ENCODE measurements at places on chromosomes 5 and 9.
A peak's percentile ranks its signal among the peaks of the same experiment; 100 is the strongest.

DNA sequence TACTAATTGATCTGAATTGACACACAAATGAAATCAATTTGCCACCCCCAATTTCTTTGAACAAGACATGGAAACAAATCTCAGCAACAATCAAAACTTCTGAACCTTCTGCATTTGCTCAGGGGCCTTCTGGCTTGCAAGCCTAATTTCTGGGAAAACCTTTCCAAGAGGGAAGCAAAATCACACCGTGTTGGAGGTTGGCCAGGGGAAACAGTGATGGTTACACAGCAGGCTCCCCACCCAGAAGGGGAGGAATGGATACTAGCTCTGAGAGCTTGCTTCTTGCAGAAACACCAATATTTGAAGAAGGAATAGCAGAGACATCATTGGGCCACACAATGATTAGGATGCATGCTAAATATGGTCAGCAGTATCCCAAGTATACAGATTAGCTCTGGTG is 488.6 kb upstream of the TRPC7 start:
- DNase-seq, result no peak

GRCh38 chr5:9987101-9987500 is 262.6 kb downstream of the ATPSCKMT start:
- no peak for DNase-seq

GRCh38 chr5:79025054-79025472 is 40.0 kb upstream of the ARSB start:
- peak; percentile 52 for DNase-seq

GRCh38 chr9:89477811-89478630 is 19.9 kb downstream of the SEMA4D start:
- peak; percentile 95 for DNase-seq

- no peak for DNase-seq
Measured at GRCh38 chr5:145521066-145521465, 314.1 kb downstream of the PRELID2 start.

DNA sequence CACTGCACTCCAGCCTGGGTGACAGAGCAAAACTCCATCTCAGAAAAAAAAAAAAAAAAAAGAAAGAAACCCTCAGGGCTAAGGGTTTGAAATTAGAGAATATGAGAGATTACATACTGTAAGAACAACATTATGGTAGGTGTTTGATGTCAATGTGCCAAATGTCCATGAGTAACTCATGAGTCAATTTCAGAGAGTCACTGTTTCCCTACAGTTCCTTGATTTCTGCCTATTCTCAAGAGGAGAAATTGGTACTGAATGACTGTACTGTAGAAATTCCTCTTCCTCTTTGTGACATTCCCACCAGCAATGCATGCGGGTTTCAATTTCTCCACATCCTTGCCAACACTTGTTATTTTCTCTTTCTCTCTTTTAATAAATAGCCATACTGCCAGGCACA is 35.2 kb downstream of the MARVELD2 start:
- peak; percentile 96 for DNase-seq

DNA sequence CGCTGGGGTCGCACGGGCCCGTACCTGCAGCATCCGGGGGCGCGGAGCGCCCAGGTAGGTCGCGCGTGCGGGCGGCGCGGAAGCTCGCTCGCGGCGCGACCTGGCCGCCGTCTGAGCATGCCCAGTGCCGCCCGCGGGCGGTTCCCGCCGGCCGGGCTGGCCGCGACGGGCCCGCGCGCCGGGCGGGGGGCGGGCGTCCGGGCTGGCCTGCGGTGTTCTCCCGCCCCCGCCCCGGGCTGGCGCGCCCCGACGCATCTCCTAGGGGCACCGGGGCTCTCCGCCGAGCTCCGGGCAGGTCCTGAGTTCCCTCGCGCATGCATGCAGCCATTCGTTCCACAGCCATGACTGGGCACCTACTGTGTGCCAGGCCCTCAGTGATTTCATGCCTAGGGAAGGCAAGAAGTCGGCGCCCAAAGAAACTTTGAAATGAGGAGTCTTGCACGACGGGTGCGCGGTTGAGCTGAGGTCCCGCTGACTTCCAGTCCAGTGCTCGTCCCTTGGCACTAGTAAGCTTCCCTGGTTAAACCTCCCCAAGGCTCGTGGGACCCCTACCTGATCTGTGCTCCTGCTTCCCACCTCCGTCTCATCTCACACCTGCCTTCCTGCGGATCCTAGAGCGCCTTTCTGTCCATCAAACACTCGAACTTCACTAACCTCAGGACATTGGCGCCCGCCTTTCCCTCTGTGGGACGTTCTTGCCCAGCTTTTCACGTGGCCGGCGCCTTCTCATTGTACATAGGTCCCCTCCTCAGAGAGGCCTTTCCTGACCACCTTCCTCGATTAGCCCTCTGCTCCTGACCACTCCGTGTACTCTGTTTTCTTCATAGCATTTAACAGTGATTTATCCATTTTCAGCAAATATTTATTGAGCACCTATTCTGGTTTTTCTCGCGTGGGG is at the start of gene PTPN3:
Gene PTPN3 (minus strand): TSS at position 113 of the 898 bp plus-strand sequence. CDS start 34,873 bp downstream, outside the sequence.
- DNase-seq, result no peak

- no peak for DNase-seq
Measured at GRCh38 chr5:173324115-173325001, 3.9 kb downstream of the STC2 start.

- DNase-seq, result no peak
Measured at GRCh38 chr5:6705088-6705487, 8.1 kb upstream of the TENT4A start.

DNA sequence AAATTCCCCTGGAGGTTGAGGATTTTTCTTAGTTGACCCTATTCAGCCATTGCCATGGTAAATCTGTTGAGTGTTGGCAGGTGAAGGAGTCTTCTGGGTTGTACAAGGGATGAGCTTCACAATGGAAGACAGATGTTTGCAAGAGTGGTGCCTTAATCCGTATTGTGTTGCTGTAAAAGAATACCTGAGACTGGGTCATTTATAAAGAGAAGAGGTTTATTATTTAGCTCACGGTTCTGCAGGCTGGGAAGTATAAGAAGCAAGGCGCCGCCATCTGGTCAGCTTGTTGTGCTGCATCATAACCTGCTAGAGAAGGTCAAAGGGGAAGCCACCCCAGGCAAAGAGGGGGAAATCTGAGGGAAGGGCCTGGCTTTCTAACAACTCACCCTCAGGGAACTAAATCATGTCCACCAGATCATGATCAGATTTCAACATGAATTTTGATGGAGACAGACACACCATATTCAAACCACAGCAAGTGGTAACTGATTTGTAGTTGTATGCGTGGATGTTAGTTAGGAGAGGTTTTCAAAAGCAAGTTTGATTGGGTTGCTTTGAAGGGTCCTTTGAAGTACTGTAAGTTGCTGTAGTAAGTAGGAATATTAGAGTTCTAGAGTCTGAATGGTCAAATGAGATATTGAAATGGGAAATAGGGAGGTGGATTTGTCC is 2.5 kb downstream of the TNPO1 start:
- peak; percentile 52 for DNase-seq

DNA sequence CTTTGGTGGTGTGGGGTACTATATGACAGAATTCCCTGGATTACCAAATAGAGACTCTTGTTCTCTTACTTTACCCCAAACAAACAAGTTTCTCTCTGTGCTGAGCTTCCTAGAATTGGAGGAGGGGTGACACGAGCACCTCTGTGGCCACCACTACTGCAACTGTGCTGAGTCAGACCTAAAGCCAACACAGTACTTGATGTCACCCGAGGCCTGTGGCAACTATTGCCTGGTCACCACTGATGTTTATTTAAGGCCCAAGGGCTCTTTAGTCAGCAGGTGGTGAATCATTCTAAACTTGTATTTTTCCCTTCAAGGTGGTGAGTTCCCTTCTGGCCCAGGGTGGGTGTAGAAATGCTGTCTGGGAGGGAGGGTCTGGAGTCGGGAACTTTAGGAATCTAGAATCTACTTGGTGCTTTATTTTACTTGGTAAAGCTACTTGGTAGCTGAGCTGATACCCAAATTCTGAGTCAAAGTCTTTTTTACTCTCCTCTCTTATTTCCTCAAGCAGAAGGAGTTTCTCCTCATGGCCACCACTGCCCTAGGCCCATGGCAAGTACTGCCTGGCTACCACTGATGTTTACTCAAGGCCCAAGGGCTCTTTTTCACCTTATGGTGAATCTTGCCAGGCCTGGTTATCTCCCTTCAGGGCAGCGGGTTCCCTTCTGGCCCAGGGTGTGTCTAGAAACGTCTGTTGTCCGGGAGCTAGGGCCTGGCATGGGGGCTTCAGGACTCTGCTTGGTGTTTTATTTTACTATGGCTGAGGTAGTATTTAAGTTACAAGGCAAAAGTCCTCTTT is 9.8 kb downstream of the LURAP1L start:
- DNase-seq, result peak; percentile 96

- no peak for DNase-seq
Measured at GRCh38 chr5:173243243-173243830, 8.3 kb upstream of the NKX2-5 start.

- DNase-seq, result peak; percentile 52
Measured at GRCh38 chr5:65722575-65723403, 784 bp downstream of the NLN start.

GRCh38 chr9:7259544-7260241 is 501.9 kb downstream of the KDM4C start:
- DNase-seq, result no peak

DNA sequence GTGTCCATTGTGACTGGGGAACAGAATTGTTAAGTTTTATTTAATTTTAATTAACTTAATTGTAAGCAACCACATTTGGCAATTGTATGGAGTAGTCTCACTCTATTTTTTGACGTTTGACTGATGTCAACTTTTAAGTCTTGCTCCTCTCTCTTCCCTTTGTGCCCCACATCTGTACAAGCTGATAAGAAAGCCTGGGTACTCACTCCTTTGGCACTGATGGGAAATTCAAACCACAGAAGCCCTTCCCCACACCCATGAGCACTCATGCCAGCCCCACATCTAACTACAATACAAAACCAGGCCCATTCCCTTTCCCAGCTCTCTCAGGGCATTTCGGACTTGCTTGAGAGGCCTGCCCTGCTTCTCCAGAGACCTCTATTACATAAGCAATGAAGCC is 451.5 kb upstream of the KIF2A start:
- no peak for DNase-seq

GRCh38 chr5:181181650-181182565 is 23.1 kb downstream of the TRIM7 start:
- peak; percentile 69 for DNase-seq

DNA sequence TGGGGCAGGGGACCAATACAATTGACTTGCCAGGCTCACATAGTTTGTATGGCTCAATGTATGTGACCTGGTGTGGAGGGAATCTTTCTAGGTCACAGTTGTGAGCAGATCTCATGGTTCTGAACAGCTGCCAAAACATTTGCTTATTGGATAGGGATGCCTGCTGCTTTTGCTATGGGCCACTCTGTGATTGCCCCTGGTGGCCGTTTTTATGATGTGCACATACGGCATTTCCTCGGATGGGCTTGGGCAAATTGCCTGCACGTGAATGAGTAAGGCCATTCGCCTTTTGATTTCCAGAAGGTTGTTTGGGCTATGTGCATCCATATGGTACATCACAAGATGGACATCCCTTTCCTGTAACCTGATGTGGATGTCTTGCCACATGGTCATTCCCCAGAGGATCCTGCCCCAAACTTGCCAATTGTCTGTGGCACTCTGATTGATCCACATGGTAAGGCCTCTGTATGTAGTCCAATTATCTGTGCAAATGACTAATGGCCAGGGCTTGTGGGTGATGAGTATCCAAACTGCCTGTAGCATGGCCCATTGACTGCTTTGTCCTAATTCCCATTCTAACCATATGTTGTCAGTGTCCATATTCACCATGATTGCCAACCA is 10.7 kb upstream of the SLC22A4 start:
- peak; percentile 76 for DNase-seq

- peak; percentile 69 for DNase-seq
Measured at GRCh38 chr9:112360047-112360804, 19.7 kb upstream of the HSDL2 start.

- no peak for DNase-seq
Measured at GRCh38 chr5:164784230-164784629, 1278.8 kb downstream of the MAT2B start.

- no peak for DNase-seq
Measured at GRCh38 chr5:170192829-170193228, 40.0 kb upstream of the C5orf58 start.

GRCh38 chr9:123823194-123823947 is 106.6 kb downstream of the DENND1A start:
- no peak for DNase-seq

- DNase-seq, result no peak
Measured at GRCh38 chr9:99449726-99450125, 227.6 kb downstream of the SEC61B start.
